ENCODE measurements at places on chromosomes 5 and 9.

- no peak for DNase-seq
Observed at GRCh38 chr5:161600156-161600555, 53.6 kb upstream of the GABRB2 start.

DNA sequence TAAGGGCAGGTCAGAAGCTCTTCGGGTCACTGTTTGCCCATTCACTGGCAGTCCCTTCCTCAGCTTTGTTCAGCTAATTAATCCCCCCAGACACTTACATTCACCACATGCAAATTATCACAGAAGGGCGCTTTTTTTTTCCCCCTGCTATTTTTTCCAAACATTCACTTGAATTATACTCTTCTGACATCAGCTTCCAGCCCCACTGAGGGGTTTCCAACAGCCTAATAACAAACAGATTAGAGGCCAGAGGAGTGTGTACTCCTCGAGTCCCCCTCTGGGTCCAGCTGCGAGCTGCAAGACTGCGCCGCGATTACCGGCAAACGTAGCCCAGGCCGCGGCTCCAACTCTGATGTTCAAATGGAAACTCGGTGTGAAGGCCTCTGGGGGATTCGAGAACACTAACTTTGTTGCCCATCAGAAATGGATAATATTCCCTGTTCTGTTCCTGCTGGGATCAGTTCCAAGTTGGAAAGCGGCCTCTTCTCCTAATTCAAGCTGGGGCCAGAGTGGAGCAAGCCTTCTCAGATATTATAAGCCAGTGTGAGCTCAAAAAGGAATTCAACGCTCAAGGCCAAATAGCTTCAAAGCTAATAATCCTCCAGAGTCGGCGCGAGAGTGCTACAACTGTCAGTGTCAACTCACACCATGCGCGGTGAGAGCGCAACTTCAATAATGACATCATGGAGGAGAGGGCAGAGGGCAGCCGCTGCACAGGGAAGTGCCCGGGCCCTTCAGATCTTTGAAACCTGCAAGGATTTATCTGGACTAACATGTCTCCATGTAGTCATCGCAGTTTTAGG lies 560.8 kb downstream of the BNC2 start:
- no peak for DNase-seq

GRCh38 chr5:129963359-129963758 lies 59.1 kb downstream of the CHSY3 start:
- no peak for DNase-seq

GRCh38 chr5:136399527-136399926 lies 34.2 kb upstream of the TRPC7 start:
- DNase-seq: no peak

DNA sequence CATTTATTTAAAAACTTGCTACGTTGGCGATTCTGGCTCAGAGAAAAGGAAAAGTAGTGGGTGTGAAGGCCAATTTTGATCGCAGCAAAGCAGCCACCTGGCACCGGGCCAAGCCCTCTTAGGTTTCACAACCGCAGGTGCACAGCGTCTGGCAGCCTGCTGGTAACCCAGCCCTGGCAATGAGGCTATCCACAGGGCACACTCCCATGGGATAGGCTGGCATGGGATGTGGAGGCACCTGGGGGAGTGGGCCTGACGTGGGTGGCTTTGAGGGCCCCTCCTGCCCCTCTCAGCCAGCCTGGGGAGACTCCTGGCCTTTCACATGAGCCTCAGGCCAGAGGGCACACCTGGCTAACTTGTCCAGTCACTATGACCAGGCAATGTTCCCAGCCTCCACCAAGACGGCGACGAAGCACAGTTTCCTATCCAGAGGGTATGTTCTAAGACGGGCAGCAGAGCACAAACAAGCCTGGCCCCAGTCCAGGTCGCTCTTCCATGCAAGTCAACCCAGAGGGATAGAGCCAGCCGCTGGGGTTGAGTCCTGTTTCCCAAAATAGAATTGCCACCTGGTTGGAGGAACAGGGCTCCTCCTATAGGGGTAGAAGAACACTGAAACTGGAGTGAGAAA lies 19.0 kb downstream of the CMBL start:
- DNase-seq: peak; percentile 78

GRCh38 chr5:72848474-72849428 lies 32.3 kb downstream of the TNPO1 start:
- DNase-seq: peak; percentile 86

DNA sequence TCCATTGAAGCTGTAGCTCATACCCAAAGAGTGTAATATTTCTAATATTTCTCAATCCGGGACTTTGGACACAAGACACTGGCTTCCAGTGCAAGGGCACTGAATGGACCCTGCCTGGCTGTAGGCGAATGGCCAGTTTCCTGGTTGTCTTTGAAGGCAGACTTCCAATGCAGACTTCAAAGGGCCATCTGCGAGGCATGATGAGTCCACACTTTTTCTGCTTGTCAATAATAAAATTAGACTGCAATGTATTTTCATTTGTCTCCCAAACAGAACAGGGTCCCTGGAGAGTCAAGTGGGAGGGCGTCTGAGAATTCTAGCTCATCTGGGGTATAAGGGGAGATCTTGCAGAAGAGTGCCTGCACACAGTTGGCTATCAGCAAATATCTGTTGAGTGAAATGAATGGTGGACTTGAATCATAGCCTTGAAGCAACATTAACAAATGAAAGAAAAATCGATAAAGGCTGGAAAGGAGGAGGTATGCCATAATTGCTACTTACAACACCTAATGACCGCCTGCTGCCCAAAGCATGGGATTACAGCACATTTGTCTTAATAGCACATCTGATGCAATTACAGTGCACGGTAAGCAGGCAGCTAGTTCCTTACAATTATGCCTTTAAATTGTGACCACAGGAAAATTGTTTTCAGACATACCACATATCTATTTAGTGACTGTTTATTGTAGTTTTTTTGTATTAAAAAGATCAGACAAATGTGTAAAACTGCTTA lies 137.5 kb downstream of the ARHGEF28 start:
- DNase-seq: no peak

- no peak for DNase-seq
Observed at GRCh38 chr5:174231956-174232487, 186.5 kb downstream of the NSG2 start.

- DNase-seq: no peak
Observed at GRCh38 chr9:135901826-135902225, 5.5 kb downstream of the CAMSAP1 start.

DNA sequence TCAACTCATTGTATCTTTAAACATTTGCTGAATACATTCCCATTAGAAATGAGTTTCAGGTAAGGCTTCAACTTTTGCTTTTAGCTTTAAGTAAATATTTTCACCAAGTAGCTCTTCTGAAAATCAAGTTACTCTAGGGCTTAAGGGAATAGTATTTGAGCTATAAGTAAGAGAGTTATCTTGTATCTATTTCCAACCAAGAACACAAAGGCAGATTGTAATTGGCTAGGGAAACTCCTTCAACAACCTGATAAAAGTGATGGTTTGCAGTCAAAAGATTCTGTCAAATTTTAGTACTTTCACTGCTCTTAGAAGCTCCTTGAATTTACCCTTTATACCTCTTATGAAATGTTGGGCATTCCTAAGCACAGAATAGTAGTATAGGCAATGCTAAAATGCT lies 13.0 kb downstream of the ELL2 start:
- DNase-seq: no peak

GRCh38 chr9:87540444-87541105 lies 42.9 kb downstream of the DAPK1 start:
- DNase-seq: no peak

GRCh38 chr9:2120926-2121689 lies 106.0 kb downstream of the SMARCA2 start:
- no peak for DNase-seq

DNA sequence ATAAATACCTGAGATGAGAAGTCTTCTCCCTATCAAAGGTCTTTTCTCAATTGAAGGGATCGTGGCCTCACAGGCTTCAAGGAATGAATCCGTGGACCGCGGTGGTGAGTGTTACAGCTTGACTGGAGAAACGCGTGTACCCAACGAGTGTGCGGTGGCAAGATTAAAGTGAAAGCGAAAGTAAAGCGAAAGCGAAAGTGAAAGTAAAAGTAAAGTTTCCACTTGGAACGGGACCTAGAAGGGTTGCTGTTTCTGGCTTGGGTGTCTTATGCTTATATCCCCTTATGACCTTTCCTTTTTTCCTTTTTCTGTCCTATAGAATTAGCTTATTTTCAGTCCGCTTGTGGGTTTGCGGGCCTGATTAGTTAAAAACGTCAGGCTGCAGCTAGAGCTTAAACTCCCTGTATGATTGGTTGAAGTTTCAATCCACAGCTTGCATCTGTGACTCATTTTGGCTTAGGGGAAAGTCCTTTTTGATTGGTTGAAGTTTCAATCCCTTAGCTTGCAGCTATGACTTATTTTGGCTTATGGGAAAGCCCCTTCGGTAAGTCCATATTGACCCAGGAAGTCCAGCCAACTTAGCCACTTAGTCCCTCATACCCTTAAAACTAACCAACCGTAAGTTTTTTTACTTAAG lies 924.3 kb upstream of the CDH10 start:
- no peak for DNase-seq

GRCh38 chr9:87564111-87564510 lies 66.4 kb downstream of the DAPK1 start:
- no peak for DNase-seq

- DNase-seq: no peak
Observed at GRCh38 chr5:93394301-93394700, 186.7 kb downstream of the NR2F1-AS1 start.

- no peak for DNase-seq
Observed at GRCh38 chr5:81852291-81853029, 101.6 kb upstream of the SSBP2 start.

GRCh38 chr5:173618927-173619519 lies 2.6 kb upstream of the BOD1 start:
- no peak for DNase-seq

DNA sequence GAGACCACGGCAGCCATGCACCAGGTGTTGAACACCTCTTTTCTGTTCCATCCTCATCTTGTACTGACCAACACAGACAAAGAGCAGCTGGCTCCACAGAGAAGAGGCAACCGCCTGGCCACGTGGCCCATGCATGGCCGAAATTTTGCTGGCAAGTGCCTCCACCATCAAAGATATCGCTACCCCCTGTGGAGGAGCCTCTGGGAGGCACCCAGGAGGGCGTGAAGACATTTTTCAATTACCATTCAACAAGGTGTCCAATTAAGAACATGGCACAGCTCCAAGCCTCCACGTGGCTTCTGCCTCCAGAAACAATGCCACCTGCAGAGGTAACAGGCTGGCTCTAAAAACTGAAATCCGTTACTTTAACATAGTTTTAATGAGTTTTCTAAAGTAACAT lies 54.4 kb upstream of the CKS2 start:
- DNase-seq: no peak

GRCh38 chr5:15008476-15008875 lies 136.9 kb upstream of the ANKH start:
- peak; percentile 91 for DNase-seq

DNA sequence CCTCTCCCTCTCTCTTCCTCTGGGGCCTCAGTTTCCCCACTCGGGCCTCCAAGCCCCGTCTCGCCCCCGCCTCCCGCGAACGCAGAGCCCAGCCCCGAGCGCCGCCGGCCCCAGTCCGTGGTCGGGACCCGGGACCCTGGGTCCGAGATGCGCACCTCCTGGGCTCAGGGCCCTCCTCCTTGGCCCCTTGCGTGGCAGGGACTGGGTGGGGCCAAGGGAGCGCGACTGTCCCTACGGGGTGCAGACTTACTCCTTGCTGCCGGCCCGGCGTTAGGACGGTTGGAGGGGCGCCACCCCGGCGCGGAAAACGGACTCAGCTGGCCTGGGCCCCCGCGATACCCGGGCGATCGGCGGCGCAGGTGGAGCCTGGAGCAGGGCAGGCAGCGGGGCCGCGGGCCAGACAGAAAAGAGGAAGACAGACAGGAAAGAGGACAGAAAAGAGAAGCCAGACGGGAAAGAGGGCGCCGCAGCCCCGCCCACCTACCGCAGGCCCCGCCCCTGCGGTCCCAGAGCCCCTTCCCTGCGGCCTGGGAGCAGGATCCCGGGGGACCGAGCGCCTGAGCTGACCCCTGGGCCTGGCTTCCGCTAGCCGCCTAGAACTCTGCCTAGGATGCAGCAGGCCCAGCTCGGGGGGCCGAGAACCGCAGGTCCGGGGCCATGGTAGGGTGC lies at the start of gene GBGT1:
GBGT1 (minus strand) TSS at position 411 of the 669 bp plus-strand sequence. CDS start 1,502 bp downstream, outside the sequence.
- peak; percentile 91 for DNase-seq

DNA sequence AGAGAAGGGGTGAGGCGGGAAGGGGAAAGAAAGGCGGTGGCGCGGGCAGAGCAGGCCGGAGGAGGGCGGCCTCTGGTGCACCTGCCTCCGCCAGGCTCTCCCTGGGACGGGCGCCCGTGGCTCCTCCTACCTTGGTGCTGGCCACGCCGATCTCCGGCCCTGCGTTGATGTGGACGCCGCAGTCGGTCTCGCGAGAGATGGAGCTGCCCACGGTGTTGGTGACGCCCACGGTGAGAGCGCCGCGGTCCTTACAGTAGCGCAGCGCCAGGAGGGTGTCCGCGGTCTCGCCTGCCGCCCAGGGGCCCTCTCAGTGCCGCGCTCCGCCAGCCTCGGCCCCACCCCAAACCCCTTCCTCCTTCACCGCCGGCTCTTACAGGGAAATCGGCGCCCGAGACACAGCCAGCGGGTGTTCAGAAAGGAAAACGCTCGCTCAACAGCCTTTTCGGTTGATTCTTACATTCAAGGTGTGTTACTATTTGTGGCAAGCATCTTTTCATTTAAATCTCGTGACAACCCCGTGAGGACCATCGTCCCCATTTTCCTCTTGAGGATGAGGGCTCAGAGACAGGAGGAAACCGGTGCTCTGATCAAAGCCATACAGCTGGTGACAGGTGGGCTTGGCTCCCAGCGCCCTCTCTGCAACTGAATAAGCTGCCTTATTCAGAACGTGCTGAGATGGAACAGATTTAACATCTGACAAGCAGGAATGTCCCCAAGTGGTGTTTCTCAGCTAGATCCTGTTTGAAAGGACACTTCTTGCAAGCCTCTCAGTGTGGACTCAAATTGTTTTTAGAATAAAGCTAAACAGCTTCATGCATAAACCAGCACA lies 22.0 kb upstream of the MAPK9 start:
- DNase-seq: peak; percentile 83

DNA sequence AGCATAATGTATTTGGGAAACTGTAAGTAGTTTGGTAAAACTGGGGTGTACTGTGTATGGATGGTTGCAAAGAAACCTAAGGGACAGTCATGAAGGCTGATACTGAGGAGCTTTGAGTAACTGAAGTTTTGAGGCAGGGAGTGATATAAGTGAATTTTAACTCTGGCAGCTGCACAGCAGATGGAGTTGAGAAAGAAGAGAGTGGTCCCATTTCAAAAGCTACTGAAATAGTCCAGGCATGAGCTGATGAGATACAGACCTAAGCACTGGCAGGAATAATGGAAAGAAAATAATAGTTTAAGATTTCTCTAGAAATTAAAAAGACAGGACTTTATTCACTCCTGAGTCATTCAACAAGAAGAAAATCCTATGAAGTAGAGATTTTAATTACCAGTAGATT lies 232.0 kb downstream of the CHSY3 start:
- DNase-seq: no peak

DNA sequence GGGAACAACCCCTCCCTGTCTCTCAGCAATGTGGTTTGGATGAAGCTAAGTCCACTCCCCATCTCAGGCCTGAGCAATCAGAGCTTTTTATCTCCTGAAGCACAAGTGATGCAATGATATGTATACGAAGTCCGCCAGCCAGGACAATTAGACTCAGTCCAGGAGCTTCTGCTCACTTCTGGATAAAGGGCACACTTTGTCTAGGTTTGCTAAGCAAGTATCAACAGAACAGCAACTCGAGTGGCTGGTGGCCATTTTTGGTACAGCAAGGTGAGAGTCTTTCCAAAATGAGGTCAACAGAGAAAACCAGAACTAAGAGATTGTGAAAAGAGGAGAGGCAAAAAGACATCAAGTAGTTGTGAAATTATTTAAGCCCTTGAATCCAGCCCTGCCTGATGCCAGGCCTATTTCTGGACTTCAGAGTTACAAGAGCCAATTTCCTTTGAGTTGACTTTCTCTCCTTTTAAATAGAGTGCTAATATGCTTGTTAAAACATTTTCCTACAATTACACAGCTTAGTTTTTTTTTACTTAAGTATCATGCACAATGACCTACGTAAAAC lies 8.2 kb downstream of the NDUFA8 start:
- no peak for DNase-seq
